SW480 (cell line): ENCODE measurements at places on chromosomes 4 and X.

DNA sequence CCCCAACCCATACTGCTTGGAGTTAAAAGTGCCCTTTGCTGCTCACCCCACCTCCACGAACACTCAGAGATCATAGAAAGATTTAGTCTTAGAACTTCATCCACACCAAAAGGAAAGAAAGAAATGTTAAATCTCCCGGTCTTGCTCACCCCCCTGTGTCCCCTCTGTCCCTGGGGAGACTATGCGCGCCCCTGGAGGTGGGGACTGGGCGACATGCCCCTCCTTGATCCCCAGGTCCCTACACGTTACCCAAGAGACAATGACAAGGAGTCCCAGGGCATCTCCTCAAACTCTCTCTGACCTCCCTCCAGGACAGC is 620 bp downstream of the ITM2A start:
- DNase-seq = no peak

- DNase-seq = peak; percentile 21
Measured at GRCh38 chr4:69054578-69055200, 41.6 kb upstream of the UGT2B7 start.

DNA sequence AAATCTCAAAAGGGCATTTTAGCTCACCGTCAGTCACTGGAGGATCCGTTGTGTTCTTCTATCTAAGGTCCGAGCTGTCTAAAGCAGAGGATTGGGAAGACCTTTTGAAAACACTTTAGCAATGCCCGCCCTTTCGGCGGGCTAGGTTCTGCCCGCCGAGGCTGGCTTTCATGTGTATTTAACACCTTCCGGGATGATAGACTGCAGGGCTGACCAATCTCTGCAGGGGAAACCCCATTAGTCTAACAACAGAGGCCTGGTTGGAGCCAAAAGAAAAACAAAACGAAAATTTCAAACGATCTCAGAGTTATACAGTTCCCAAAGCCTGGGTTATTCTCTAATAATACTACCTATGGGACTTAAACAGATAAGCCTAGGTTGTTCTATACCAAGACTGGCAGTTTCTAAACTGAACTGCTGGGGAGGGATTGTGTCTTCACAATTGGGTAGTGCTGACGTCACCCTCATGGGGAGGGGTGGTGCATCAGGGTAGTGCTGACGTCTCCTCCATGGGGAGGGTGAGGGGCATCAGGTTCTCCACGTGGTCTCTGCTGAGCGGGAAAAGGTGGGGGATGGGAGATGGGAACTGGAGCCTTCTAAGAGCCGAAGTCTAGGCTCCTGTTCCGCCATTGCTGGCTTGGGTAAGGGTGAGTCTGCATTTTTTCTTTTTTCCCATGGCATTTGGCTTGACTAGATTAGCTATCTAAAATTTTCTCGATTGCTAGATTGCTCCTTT is 14.8 kb upstream of the CUL4B start:
- DNase-seq = no peak

- no peak for DNase-seq
Measured at GRCh38 chr4:159160242-159160641, 57.4 kb downstream of the RAPGEF2 start.

GRCh38 chr4:187183346-187183745 is 459.7 kb upstream of the FAT1 start:
- DNase-seq = no peak

DNA sequence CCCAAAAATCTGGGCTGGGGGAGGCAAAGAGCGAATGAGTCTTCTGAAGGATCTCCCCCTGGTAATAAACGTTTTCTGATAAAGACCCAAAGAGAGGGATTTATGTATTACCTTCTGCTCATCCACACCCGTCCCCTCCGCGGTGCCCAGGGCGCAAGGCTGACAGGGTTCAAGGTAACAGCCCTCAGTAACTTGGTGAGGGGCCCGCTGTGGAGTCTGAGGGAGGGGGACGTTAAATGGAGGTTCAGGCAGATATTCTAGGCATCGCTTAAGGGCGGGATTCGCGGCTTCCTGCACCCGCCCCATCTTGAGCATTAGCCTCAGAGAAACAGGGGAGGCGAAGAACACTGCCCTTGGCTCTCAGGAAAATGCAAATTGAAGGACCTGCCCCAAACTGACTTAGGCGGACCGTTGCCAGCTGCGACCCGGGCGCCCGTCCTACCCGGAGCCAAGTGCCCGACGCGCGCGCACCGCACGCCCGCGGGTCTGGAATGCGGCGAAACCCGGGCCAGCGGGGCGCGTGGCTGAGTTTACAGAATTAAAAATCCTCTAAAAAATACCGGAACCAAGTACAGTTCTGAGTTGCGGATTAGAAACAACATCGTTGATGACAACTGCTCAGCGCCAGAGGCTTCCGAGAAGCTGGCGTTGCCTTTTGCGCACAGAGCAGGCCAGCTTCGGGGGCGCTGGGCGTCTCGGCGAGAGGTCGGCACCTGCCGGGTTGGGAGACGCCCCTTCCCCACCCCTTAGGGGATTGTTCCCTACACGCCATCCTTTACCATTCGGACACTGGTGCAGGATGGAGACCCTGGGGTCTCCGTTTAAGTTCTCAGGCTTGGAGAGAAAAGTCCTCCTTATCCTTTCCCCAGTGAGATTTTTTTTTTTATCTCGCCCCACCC is 2.8 kb downstream of the HELT start:
- DNase-seq = no peak

DNA sequence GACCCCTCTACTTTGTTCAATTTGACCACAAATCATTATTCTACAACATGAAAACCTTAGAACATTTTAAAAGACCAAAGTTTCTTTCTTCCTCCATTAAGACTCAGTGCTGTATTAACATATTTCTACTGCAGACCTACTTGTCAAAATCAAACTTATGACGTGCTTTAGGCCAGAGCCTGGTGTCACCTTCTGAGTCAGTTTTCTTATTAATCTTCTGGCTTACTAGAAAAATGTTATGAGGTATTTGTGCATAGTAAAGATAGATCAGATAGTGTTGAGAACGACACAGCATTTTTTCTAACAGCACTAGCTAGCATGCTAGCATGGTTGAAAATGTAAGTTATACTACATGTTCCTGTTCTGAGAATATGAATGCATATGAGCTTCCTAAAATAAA is 333.6 kb upstream of the FAM241A start:
- no peak for DNase-seq
